ENCODE measurements at places on chromosomes 5 and 9.

DNA sequence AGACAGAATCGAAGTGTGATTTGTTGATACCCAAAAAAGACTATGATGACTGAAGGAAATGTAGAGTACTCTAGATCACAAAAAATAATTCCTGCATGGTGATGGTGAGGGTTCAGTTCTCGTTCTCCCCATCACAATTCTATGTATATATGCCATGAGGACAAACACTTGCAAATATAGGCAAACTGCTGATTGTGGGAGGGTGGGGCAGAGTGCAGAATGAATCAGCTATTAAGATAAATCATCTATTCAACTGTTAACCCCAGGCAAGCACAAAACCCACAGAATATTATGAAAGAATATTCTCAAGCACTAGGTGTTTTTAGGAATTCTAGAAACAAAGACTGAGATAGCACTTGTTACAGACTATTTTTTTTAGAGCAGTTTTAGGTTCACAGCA lies 13.9 kb upstream of the UBLCP1 start:
- DNase-seq, result no peak

DNA sequence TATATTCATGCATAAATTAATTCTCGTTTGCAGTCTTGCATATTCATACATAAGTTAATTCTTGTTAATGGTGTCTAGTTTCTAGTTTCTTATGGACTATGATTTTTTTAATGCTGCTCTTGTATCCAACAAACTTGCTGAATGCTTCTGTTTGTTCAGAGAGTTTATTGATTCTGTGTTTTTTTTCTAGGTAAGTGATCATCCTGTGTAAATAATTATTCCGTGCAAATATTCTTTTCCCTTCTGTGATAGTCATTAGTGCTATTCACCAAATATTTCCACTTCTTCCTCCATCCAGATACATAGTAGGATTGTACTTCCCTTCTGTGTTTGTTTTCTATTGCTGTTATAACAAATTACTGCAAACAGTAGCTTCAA lies 35.8 kb upstream of the SHISAL2B start:
- DNase-seq, result no peak

- no peak for DNase-seq
These were observed 1196.6 kb upstream of the CDH18 start for GRCh38 chr5:21184581-21184980.

- DNase-seq, result no peak
These were observed 124.6 kb downstream of the CAMK4 start for GRCh38 chr5:111348661-111349329.

GRCh38 chr5:134464988-134465815 lies 53.5 kb upstream of the CDKN2AIPNL start:
- no peak for DNase-seq

DNA sequence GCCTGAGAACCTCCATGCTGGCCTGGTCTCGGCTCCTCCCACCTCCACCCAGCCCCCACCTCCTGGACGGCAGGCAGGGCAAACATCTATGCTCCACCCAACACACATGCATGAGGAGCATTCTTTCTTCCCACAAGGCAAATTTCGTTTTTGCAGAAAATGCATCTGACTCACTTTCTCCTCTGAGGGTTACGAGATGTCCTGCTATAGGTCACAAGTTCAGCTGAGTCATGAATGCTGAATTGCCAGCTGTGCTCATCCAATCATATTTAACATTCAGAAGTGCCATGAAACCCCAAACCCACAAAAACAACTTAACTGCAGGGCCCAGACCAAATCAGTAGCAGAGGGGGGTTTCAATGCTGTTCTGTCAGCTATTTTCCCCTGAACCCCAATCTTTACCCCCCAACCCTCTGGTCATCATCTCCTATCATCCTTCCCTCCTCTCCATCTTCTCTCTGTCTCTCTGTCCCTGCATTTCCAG lies 39.0 kb upstream of the OSMR start:
- DNase-seq, result no peak

- DNase-seq, result no peak
These were observed 32.4 kb upstream of the LRRC14B start for GRCh38 chr5:158807-159447.

DNA sequence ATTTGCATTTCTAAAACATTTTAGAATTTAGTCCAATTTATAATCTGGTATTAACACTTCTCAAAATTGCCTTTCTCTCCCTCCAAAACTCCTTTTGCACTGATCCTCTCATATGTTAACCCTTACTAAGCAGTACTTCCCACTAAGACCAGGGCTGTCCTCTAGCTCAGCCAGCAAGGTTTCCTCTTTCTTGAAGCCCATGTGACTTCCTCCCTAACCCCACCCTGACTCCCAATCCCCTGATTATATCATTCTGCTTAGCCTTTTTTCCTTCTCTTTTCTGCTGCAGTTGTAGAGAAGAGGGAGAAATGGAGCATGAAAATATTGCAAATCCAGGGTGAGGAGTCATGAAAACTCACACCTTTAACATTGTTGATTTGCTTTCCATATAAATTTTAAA lies 241.7 kb downstream of the MCTP1 start:
- DNase-seq, result no peak

DNA sequence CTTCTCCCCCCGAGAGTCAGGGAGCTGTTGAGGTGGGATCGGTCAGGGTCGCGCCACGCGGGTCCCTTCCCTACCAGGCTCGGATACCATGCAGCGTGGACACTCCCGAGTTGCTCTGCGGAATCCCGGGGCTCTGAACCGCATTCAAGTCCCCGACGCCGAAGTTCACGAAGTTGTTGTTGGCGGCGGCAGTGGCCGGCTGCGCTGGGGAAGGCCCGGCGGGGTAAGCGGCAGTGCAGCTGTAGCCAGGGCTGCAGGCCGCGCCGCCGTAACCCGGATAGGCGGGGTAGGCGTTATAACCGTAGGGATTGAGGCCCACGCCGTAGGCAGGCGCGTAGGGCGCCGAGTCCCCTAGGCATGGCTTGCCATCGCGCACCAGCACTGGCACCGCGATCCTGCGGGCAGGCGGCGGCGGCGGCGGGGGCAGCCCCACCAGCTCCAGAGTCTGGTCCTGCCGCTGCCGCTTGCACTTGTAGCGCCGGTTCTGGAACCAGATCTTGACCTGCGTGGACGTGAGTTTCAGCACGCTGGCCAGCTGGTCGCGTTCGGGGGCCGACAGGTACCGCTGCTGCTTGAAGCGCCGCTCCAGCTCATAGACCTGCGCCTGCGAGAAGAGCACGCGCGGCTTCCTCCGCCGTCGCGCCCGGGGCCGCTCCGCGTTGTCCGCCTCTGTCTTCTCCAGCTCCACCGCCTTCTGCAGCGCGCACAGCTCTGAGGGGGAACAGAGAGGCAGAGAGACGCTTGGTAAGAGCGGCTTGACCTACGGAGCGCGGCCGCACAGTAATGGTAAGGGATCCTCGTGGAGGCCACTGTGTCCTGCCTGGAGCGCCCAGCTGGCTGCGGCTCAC lies 2.3 kb downstream of the NKX2-5 start:
- no peak for DNase-seq

DNA sequence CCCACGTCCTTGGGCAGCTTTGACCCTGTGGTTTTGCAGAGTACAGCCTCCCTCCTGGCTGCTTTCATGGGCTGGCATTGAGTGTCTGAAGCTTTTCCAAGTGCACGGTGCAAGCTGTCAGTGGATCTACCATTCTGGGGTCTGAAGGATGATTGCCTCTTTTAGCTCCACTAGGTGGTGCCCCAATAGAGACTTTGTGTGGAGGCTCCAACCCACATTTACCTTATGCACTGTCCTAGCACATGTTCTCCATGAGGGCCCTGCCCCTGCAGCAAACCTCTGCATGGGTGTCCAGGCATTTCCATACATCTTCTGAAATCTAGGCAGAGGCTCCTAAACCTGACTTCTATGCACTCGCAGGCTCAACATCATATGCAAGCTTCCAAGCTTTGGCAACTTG lies 644.2 kb upstream of the CDH9 start:
- DNase-seq, result no peak

GRCh38 chr5:158273035-158273434 lies 414.1 kb upstream of the CLINT1 start:
- DNase-seq, result no peak

- no peak for DNase-seq
These were observed 151.9 kb downstream of the NDUFS4 start for GRCh38 chr5:53712327-53712726.

DNA sequence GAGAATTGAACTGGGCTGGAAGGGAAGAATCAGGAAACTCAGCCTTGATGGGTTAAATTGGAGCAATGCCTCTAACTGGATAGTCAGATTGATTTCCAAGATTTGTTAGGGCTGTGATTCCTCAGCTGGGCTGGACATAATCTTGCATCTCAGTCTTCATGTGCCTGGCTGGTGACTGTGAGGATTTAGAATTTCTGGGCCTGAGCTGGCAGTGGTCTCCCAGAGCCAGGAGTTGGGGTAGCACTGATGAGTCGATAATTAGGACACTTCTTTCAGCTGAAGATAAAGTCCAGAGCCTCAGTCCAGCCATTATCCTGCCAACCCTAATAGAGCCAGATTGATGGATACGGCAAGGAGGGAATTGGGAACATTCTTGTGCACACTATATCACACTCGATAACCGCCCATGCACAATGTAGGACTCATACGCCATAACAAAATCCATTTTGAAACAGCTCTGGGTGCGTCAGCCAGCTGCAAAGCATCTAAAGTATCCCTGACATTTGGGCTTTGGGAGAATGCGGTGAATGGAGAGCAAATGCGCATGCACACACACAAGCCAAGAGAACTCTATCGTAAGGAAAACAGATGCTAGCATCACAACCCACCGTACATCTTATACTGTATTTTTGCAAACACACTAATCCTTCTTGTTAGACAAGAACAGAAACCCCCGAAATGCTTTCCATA lies 405.1 kb upstream of the KLF4 start:
- no peak for DNase-seq

DNA sequence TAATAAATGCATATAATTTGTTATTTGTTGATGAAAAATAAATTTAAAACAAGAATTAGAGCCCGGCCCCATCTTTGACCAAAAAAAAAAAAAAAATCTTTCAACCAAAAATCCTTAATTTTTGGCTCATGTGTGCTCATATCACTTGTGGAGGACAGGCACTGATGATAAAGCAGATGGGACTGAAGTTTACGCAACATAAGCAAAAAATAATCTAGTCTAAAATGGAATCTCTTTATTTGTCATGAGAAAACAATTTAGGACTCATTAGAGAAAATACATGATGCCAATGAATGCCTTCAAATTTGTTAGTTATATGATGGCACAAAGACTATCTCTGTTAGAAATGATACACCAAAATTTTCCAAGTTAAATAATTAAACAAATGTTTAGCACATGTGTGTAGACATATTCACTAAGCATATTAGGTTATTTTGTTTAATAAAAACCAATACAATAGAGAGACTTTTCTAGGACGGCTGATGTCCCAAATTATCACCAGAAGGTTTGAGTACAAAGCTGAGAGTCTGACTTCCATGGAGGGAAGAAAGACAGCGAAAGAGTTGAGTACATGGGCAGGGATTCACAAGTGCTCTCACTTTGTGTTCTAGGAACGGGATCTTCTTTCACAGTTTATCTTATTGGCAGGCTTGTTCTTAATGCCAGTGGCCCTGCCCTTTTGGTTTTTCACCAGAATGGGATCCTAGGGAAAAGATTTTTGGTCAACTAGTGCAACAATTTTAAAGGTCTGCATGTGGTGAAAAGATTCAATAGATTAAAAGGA lies 621.4 kb downstream of the RAB3C start:
- DNase-seq, result no peak

- DNase-seq, result no peak
These were observed 87.9 kb upstream of the TRIO start for GRCh38 chr5:14054965-14055963.

- DNase-seq, result no peak
These were observed 64.5 kb downstream of the RCL1 start for GRCh38 chr9:4857163-4857810.

- DNase-seq, result no peak
These were observed 71.5 kb downstream of the ANKRD33B start for GRCh38 chr5:10635257-10635866.

DNA sequence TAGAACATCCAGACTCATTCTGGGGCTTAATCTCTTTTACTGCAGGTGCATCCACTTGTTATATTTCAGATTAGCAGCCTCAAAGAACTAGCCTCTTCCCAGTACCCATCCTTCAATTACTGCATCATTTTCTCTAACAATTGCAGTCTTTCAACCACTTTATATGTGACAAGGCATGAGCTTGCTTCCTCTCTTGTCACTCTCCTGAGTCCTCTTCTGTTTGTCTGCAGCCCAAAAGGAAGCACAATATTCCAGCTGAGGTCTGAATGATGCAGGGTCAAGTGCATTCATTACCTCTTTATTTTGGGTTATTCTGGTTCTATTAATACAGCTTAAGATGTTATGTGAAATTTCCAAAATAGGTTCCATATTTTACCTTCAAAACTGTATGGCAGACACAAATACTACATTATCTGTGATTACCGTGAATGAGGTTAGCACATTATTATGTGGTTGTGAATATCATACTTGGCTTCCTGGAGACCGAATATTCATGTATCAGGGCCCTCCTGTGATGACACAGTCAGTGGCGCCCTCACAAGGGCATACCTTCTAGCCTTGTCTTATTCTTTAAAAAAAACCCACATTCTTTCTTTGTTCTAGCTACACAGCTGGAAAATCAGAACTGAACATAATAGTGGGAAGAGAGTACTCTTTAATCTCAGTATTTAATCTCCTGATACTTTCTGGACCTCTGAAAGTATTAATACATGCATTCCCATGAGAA lies 323.8 kb downstream of the PDE4D start:
- DNase-seq, result no peak

DNA sequence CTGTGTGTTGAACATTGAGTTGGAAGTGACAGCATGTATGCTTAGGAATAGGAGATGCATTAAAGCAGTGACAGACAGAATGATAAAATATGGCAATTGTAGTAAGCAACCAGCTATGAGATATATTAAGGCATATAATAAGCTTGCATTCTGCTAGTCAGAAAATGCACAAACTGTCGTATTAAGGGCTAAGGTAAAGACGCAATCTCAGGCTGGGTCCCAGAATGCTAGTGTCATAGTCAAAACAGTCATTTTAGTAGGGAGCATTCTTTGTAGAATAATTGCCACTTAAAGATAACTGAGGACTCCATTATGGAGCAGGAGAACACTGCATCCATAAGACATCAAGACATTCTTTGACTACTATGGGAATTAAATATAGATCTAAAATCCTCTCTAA lies 1369.7 kb upstream of the C9orf72 start:
- DNase-seq, result no peak

GRCh38 chr5:1545805-1546355 lies 22.1 kb upstream of the LPCAT1 start:
- DNase-seq, result peak; percentile 69

DNA sequence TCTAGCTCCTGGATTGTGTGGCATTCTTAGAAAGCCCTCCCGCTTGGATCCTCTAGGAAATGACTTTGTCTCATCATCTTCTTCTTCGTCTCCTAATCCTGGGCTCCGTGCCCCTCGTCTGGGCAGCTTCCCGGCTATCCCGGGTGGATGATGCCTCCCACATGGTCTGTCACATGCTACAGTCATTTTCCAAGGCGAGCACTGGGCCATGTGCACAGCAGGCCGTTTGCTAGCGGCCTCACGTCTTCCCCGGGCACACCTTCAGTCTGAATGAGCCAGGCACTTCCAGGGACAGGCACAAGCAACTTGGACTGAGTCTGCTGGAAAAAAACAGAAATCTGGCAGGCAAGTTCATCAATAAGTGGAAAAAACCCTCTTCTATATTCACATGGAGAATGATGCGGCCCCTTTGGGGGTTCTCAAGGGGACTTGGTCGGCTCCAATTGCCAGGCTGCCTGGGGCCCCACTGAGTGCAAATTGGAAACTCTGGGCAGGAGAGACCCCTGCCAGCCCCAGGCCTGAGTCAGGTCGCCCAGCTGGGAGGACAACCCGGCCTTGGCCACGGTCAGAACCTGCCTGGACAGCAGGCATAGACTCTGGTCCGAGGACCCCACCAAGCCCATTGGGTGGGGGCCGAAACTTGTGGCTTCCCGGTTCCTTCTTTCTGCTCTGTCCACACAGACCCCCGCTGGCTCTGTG lies 11.1 kb upstream of the WNK2 start:
- no peak for DNase-seq

Data from NCI-H1105 treated with DMSO at 0.1 percent for 48 hours (cell line).